ENCODE measurements at places on chromosomes 5 and 9.

DNA sequence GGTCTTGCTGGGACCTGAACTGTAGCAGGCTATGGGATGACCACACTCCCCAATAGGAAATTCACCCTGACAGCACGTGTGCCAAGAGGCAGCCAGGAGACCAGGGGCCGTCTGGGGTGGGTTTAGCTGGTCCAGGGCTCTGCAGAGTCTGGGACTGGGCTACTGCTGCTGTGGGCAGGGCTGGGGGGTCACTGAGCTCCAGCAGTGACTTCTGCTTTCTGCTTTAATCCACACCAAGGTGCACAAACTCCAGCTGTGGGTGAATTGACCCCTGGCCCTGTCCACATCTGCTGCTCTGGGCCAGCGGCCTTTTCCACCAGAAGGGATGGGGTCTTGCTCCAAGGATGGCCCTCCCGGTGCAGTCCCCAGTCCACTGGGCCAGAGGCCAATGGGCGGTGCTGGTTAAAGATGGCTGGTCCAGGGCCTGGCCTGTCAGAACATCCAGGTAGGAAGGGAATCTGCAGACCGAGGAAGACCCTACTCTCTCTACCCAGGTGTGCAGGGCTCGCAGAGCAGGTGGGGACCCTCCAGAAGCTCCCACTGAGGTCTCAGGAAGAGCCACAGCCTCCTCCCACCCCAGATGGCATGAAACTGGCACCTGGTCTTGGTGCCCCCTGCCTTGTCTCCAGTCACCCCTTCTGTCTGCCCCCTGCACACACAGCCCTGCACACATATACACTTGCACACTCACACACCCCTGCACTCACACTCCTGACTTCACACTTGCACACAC lies 28.0 kb downstream of the GLT6D1 start:
- no peak for DNase-seq

GRCh38 chr5:115629903-115630302 lies 4.1 kb upstream of the TMED7 start:
- DNase-seq, result no peak

DNA sequence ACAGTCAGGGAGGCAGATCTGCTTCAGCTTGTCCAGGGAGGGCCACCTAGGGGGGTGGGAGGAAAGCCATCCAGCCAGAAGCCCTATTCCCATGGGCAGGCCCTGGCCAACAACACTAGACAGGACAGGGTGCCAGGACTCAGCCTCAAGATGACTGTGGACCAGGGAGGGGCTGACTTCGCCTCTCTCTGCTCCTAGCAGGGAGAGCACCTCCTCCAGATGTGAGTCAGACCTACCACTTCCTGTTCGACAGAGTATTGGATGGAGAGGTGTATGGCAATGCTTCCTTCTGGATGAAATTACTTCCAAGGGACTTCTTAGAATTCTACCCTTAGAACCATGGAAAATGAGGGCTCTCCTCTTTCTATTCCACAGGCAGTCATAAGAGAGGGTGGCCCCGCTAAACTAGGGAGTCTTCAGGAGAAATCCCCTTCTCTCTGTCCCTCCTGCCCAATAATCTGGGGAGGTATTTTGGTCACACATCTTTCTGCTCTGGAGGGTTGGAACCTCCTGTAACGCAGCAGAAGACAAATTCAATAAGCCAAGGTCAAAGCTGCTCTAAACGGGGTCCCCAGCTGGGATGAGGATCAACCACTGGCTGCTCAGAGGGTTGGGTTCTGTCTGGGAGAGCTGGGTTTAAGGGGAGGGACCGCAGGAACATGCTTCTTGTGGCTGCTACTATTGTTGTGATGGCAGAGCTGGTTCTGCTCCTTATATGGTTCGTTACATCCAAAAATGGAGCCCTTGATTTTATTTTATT lies 23.2 kb upstream of the RCL1 start:
- no peak for DNase-seq

DNA sequence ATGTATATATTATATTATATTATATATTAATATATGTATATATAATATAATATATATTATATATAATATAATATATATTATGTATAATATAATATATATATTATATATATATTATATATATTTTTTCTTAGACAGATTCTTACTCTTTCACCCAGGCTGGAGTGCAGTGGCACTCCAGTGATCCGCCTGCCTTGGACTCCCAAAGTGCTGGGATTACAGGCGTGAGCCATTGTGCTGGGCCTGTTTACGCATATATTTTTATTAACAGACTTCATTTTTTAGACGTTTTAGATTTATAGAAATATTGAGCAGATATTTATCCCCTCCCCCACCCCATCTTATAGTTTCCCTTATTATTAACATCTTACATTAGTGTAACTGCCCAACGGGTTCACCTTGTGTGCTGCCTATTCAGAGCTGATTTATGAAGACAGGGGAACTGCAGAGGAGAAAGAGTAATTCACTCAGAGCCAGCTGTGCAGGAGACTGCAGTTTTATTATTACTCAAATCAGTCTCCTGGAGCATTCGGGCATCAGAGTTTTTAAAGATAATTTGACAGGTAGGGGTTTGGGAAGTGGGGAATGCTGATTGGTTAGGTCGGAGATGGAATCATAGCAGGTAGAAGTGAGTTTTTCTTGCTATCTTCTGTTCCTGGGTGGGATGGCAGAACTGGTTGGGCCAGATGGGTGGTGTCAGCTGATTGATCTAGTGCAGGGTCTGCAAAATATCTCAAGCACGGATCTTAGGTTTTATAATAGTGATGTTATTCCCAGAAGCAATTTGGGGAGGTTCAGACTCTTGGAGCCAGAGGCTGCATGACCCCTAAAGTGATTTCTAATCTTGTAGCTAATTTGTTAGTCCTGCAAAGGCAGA lies 93.4 kb downstream of the UNC13B start:
- no peak for DNase-seq
